Adrenal gland (tissue), 19 donors: ENCODE measurements at places on chromosomes 3 and 15. TPM values are rescaled to one million over a fixed set of nuclear protein-coding genes. Genes with fewer than 3 reads are reported as not detected.
A peak's percentile ranks its signal among the peaks of the same experiment; 100 is the strongest.

- no peak for DNase-seq
Observed at GRCh38 chr3:178762385-178762784, 226.1 kb downstream of the KCNMB2 start.

DNA sequence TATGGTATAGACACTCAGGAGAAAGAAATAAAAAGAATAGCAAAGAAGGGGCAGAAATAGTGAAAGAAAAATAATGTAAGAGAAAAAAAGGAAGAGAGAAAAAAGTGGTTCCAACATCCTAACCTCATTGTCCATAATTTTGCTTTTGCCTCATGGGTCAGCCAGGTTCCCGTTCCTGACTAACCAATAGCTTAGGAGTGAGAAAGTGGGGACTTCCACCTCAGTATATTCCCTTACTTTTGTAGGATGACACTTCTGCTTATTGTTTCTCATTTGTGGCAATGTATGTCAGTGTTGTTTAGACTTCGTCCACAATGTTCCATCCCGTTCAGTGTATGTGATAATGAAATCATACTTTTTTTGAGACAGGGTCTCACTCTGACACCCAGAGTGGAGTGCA, 9.3 kb upstream of the SLC12A8 start:
- DNase-seq = no peak

DNA sequence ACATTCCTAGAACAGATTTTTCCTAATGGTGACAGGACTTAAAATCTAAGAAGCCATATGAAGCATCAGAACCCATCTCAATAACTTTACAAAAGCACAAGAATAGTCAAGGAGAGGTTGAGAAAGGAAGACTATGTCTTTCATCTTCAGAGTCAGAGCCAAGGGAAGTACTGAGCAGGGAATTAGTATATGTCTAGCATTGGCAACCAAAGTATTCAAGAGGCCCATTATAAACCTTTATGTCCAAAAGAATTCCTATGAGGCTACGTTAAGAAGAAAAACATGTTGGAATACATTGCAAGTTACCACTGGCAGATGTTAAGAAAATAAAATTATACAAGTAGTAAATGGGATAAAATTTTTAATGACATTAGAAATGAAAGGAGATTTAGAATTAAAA, 150.5 kb downstream of the MAGI1 start:
- no peak for DNase-seq

GRCh38 chr3:143127801-143128200, 8.2 kb downstream of the CHST2 start:
- DNase-seq = no peak

- DNase-seq = no peak
Observed at GRCh38 chr3:128279601-128279880, 126.3 kb downstream of the EEFSEC start.

GRCh38 chr3:66673293-66673692, 172.5 kb upstream of the LRIG1 start:
- no peak for DNase-seq

DNA sequence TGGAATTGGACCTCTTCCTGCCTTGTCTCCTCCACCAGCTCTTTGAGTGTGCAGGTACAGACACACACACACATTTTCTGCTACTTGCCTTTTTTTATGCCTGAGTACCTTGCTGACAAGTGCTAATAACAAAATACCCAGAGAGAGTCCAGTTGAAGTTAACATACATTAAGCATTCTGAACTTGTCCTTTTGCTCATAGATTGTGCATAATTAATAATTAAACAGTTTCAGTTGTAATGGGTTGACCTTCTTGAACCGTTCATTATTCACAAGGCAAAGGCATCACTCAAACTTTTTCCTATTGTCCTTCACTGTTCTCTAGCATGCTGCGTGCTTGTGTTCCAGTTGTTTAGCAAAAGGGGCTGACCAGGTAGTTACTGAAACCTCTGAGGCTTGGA, 59.6 kb upstream of the SKOR1 start:
- no peak for DNase-seq

- DNase-seq = no peak
Observed at GRCh38 chr3:153756816-153757215, 364.4 kb upstream of the ARHGEF26 start.

DNA sequence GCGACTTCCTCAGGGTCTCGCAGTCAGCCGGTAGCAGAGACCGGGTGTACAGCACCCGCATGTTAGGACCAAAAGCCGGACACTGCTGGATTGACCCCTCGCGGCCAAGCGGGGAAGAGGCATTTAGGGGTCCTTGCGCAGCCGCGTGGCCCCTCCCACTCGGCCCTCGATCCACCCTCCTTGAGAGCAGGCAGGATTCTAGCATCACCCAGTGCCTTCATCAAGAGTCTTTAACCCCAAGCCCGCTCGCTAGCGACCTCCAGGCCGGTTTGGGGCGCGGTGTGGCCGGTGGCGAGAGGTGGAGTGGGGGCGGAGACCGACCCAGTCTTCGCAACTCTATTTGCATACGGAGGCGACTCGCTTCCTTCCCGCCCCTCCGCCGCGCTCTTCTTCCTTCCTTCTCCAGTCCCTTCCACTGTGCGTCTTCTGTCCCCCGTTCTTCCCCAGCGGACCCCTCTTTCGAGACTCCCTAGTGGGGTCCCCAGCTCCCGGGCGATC, at the start of gene ST6GAL1:
ST6GAL1 (plus strand) TSS at position 384 of the 498 bp plus-strand sequence. CDS start 112,178 bp downstream, outside the sequence.
- DNase-seq = peak; percentile 58

- peak; percentile 60 for DNase-seq
Observed at GRCh38 chr15:40594429-40594836, 384 bp downstream of the KNL1 start.

GRCh38 chr15:70578196-70578595, 185.2 kb downstream of the UACA start:
- no peak for DNase-seq

GRCh38 chr3:35678643-35679161, 39.4 kb downstream of the ARPP21 start:
- DNase-seq = no peak

Gene MCCC1
- total RNA-seq = 55.5 TPM

- DNase-seq = peak; percentile 63
Observed at GRCh38 chr3:172622916-172623700, 87.8 kb downstream of the NCEH1 start.
